ENCODE measurements at places on chromosomes 2 and 18.

- DNase-seq: no peak
Observed at GRCh38 chr2:28619213-28620196, 123.6 kb downstream of the PLB1 start.

DNA sequence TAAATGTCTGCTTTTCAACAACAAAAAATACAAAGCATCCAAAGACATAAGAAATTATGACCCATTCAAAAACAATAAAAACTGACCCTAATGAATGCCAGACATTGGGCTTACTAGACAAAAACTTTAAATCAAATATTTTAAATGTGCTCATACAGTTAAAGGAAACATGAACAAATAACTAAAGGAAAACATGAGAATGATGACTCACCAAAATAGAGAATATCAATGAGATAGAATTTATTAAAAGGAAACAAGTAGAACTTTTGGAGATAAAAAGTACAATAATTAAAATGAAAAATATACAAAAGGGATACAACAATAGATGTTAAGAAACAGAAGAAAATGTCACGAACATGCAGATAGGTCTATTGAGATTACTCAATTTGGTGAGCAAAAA lies 110.6 kb downstream of the TRABD2A start:
- DNase-seq: no peak

GRCh38 chr2:117875786-117876185 lies 61.3 kb downstream of the DDX18 start:
- DNase-seq: no peak

GRCh38 chr2:31402388-31402787 lies 12.2 kb downstream of the XDH start:
- no peak for DNase-seq
